ENCODE measurements at places on chromosomes 7 and 10.

DNA sequence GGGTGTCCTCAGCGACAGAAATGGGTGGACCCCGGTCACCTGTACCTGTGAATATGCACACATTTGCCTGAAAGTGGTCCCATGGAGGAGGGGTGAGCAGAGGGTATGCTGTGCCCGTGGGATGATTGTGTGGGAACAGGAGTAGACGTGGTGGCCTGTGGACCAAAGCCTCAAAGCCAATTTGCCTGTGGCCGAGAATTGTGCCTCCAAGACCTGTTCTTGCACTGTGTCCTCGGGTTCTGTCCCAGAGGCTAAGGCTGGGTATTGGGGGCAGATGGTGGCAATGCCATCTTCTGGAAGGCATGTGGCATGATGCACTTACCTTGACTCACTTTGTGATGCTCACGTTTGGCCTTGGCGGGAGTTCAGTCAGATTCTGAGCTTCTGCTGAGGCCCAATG, 351.0 kb downstream of the TCERG1L start:
- no peak for DNase-seq

- no peak for DNase-seq
Observed at GRCh38 chr10:60816628-60817397, 38.5 kb downstream of the CDK1 start.

GRCh38 chr10:62512732-62513475, 138.7 kb downstream of the ZNF365 start:
- no peak for DNase-seq

DNA sequence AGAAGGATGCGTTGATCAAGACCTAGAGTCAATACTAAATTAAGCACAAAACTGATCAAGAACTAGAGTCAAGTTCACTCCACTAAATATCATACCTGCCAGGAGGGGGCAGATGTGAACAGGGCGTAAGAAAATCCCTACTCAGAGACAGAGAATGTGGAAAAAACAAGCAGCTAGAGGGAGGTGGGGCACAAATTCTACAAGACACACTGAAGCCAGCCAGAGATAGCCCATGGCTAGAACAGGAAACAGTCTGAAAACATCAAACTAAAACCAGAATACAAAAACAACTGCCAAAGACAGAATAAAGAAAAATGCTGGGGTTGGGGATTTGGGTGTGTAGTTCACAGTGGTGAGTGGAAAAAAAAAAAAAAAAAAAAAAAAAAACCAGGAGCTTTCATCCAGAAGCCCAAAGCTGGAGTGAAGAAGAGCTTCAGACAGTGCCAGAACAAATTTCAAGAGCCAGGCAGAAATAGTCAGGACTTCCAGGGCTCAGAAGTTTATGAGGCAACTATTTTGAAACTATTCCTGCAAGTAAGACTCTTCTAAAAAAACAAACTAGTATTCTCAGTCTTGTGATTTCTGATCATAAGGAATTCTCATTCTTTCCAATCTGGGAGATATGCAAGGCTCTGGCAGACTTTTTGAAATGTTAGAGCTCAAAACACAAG, 118.3 kb downstream of the CCDC71L start:
- DNase-seq: no peak

DNA sequence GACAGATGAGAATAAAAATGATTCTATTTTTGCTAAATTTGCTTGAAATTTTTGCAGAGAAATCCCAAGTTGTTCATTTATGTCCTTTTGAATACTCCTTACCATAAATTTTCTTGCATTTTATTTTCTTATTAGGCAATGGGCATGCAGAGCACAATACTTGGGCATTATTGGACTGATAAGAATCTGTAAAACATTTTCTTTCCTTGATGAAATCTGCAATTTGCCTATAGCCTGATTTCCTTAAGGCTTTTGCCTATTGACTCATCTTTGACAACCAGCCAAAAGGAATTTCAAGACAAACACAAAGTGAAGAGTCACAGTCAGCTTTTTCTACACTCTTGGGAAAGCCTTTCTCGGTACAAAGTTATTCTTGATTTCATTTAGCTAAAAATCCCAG, 30.5 kb upstream of the GNAT3 start:
- no peak for DNase-seq

DNA sequence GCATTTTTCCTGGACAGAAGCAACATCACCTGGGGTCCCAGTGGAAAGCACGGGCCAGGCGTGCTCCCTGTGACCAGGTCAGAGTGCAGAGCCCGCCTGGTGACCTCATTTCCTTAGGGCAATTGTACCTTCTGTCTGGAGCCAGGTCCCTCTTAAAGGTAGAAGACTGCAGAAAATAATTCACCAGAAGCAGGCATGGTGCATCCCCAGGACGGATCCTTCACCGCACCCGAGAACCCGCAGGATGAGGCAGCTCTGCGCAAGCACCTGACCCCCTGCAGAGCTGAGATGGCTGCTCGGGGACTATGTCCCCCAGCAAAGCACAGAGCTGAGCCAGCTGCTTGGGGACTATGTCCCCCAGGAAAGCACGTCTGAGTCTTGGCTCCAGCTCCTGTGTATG, 557.6 kb downstream of the PTPRN2 start:
- no peak for DNase-seq

GRCh38 chr7:82443036-82443546, 486 bp downstream of the CACNA2D1 start:
- DNase-seq: no peak

- no peak for DNase-seq
Observed at GRCh38 chr10:24929904-24930303, 22.5 kb downstream of the PRTFDC1 start.

DNA sequence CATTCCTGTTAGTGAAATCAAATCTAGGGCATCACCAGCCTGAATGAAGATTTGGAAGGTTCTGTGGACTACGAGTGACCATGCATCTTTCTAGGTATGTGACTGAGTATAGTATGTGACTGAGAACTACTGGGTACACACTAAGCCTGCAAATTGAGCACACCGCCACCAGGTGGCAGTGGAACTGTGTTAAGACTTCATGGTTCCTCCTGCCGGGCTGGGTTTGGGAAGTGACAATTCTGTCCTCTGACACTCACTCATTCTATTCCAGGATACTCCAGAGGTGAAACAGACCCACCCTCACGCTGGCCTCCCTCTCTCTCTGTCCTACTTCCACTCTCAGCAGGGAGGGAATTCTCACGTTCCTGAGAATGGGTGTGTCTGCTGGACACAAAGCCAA, 84.0 kb upstream of the TMEM248 start:
- DNase-seq: no peak

DNA sequence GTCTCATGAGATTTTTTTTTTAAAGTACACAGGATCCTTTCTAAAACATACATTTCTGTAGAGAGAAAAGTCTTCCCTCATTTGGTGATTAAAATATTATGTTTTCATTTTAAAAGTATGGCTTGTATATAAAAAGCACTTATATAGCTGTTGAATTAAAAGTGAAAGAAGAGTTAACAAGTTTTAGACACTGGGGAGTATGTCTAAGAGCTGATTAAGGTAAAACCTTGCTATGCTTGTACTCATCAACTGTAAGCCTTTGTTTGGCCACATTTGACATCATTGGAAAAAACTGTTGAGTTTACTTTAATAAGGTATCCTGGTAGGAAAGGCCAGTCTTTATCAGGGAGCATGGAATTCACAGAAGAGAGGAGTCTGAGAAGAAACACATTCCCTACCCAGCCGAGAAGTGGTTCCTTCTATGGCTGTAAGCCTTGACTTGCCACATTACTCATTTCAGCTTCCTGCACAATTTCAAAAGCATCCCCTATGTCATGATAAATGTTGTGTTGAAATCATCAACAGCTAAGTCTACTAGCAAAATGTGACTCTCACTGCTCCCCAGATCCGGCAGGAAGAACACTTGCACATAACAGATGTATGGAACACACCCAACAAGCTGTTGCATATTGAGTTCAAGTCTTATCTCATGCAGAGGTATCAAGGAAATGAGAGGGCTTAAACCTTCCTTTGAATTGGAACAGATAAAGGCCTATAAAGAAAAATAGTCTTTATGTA, 171.8 kb upstream of the CDK1 start:
- no peak for DNase-seq

GRCh38 chr10:120271696-120272095, 185.3 kb upstream of the PLPP4 start:
- no peak for DNase-seq

DNA sequence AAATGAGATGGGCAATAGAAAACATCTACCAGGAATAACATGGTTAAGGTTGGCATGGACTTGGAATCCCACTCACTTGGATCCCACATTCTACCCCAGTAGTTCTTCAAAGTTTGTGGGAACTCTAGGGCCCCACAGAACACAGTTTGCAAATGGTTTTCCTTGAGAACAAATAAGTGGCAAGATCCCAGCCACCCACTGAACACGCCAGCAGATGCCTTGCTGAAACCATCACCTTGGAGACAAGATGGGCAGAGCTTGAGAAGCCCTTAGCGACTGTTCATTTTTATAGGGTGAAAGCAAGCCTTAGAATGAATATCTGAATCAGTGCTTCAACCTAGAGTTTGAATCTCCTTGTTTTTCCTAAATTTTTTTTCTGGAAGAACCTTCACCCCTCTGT, 349.1 kb downstream of the RPS24 start:
- no peak for DNase-seq

DNA sequence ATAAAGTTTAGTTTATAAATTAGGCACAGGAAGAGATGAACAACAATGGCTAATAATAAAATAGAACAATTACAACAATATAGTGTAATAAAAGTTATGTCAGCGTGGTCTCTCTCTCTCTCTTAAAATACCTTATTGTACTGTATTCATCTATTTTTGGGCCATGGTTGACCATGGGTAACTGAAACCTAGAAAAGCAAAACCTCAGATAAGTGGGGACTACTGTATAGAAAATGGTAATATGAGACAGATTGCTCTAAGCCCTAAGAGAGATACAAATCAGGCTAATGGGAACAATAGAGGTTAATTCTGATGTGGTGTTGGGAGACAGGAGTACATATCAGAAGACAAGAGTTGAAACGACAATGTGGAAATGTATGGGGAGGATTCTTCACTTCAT, 86.2 kb downstream of the ZNF365 start:
- no peak for DNase-seq

- DNase-seq: no peak
Observed at GRCh38 chr7:85748861-85749260, 562.0 kb upstream of the SEMA3D start.

GRCh38 chr10:48658243-48658974, 26.3 kb upstream of the WDFY4 start:
- peak; percentile 74 for DNase-seq

DNA sequence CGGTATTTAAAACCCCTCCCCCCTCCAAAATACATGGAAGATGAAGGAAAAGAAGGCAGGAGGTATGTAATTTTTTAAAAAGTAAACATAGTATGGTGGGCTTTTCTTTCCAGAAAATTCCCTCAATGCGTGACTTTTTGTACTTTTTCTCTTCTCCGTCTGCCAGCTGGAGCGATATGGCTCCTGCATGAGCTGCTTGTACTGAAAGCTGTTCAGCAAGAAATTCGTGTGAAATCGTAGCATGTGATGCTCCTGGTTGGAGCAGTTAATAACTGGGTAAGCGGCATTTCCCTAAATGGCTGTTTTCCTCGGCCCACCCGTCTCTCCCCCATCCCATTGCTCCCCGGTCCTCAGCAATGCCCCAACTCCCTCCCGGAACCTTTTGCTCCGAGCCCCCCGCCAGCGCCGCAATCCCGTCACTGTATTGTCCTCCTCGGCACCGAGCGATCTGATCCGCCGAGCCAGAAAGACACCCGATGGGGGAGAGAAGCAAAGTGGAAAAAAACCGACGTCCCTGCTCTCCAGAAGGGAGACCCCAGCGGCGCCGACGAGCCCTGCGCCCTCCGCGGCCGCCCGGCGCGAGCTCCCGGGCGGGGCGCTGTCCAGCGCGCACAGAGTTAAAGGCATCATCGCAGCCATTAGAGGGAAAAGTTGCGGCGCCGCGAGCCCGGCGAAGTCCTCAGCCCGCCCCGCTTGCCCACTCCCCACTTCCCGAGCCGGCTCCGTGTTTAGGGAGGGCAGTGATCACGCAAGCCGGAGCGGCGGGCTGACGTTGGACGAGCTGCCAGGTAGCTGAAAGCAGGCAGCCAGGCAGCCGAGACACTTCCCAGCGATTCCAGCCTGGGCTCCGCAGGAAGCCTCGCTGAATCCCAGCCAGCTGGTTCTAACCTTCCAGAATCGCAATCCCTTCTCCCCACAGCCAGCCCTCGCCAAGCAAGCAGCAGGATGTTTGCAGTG, at the start of gene VSTM2A:
Gene VSTM2A, plus strand, starts transcription at position 707 of the 957 bp plus-strand sequence. CDS start 356 bp downstream, outside the sequence.
- DNase-seq: no peak

- no peak for DNase-seq
Observed at GRCh38 chr7:154753226-154753625, 249.7 kb downstream of the PAXIP1 start.
